ENCODE measurements at places on chromosomes 11 and 22.

DNA sequence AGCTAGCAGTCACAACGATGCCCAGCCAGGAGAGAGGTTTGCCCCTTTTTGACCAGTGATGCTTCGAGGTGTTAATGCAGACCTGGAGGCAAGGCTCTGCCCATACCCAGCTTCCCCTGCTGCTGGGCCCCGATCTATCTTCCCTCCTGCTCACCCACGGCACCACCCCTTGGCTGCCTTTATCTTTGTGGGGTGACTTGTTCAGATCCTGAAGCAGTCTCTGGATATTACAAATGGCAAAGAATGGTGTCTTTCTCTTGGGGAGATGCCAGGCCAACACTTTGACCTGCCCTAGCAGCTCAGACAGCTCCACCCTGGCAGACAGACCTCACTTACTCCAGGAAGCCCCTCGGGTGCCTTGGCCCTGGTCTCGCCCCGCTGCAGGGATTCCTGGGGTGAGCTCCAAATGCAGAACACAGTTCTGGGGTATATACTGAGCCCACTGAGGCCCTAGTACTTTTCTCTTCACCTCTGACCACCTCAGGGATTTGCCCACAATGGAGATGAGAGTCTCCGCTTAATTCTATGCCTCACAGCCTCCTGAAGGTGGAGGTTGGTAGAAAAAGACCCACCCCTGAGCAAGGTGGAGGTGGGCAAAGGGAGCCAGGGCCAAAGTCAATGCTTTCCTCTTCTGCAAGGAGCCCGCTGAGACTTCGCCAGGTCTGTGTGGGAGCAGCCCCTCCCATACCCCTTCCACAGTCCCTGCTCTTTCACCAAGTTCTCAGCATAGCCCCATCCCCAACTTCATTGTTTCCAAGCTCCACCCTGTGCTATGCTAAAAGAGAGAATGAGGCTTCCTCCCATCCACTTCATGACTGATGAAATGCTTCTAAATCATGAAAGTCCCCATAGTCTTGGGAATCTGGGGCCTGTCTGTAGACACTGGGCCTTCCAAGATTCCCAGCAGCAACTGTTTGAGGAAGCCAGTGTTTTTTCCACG, 11.1 kb upstream of the ST3GAL4 start:
- H3K36me3 ChIP-seq: peaks cover 69% of the 10 kb centered on the region
- no peak for DNase-seq
- H3K4me3 ChIP-seq: no peak overlapping the region
- no peak overlapping the region for H3K27ac ChIP-seq
- H3K27me3 ChIP-seq: no peaks in the 10 kb centered on the region
- H3K4me1 ChIP-seq: no peaks in the 10 kb centered on the region

DNA sequence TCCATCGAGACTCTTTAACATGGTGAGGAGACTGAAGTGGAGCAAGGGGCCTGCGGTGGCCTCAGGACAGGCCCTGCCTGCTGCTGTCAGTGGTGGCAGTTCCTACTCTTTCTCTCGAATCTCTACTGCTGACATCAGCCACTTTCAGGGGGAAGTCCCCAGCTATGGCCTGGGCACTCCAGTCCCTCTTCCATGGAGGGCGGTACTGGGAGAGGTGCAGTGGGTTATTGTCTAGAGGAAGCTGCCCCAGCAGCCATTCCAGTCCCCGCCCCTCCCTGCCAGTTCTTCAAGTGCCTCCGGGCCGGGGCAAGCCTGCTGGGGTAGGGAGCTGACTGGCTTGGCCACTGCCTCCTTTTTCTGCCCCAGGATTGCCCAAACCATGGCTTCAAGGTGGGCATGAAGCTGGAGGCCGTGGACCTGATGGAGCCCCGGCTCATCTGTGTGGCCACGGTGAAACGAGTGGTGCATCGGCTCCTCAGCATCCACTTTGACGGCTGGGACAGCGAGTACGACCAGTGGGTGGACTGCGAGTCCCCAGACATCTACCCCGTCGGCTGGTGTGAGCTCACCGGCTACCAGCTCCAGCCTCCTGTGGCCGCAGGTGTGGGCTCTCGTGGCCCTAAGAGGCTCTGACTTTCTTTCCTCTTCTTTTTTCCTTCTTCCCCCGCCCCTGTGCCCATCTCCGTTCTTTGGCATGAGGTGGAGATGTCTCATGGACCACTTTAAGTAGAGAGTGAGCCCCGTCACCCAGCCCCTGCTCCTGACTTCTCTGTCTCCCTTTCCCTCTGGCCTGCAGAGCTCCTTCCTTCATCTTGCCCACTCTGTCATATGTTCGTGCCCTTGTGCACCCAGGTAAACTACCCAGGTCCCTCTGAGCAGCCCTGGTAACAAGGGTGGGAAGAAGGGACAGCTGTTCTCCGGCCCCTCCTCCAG, 13.7 kb downstream of the CHADL start:
- H3K27ac ChIP-seq: no peak overlapping the region
- no peaks in the 10 kb centered on the region for H3K36me3 ChIP-seq
- H3K27me3 ChIP-seq: no peaks in the 10 kb centered on the region
- no peak for DNase-seq
- H3K4me3 ChIP-seq: no peak overlapping the region
- H3K4me1 ChIP-seq: no peaks in the 10 kb centered on the region

- no peak overlapping the region for H3K27ac ChIP-seq
- H3K36me3 ChIP-seq: no peaks in the 10 kb centered on the region
- H3K4me3 ChIP-seq: no peak overlapping the region
Measured at GRCh38 chr11:67654225-67654624, 3.7 kb upstream of the ACY3 start.

- no peak overlapping the region for H3K4me3 ChIP-seq
- no peaks in the 10 kb centered on the region for H3K36me3 ChIP-seq
- H3K27ac ChIP-seq: no peak overlapping the region
- H3K27me3 ChIP-seq: no peaks in the 10 kb centered on the region
Measured at GRCh38 chr11:5247472-5248192, 2.0 kb downstream of the HBG1 start.

- no peaks in the 10 kb centered on the region for H3K27me3 ChIP-seq
- H3K4me3 ChIP-seq: no peak overlapping the region
- H3K27ac ChIP-seq: no peak overlapping the region
- DNase-seq: no peak
- no peaks in the 10 kb centered on the region for H3K36me3 ChIP-seq
Measured at GRCh38 chr22:48071828-48072227, 1309.4 kb downstream of the TBC1D22A start.

GRCh38 chr11:31974366-31975136, 116.3 kb upstream of the RCN1 start:
- H3K4me3 ChIP-seq: no peak overlapping the region
- no peaks in the 10 kb centered on the region for H3K36me3 ChIP-seq
- H3K27ac ChIP-seq: no peak overlapping the region

- H3K4me3 ChIP-seq: no peak overlapping the region
- no peak for DNase-seq
- H3K36me3 ChIP-seq: no peaks in the 10 kb centered on the region
- H3K27ac ChIP-seq: no peak overlapping the region
Measured at GRCh38 chr11:67680696-67681470, 6.5 kb upstream of the ALDH3B2 start.

DNA sequence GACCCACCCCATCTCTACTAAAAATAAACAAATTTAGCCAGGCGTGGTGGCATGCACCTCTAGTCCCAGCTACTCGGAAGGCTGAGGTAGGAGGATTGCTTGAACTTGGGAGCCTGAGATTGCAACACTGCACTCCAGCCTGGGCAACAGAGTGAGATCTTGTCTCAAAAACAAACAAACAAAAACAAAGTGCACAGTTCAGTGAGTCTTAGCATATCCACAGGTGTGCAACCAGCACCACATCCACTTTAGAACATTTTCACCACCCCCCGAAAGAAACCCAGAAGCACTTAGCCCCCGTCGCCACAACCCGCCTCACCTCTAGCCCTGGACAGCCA, 27.4 kb downstream of the MB start:
- H3K4me3 ChIP-seq: no peak overlapping the region
- H3K4me1 ChIP-seq: no peaks in the 10 kb centered on the region
- DNase-seq: no peak
- no peak overlapping the region for H3K27ac ChIP-seq
- no peaks in the 10 kb centered on the region for H3K36me3 ChIP-seq

GRCh38 chr11:45264839-45265515, 21.2 kb downstream of the SYT13 start:
- no peak overlapping the region for H3K27ac ChIP-seq
- no peaks in the 10 kb centered on the region for H3K4me1 ChIP-seq
- H3K27me3 ChIP-seq: no peaks in the 10 kb centered on the region
- no peaks in the 10 kb centered on the region for H3K36me3 ChIP-seq
- no peak overlapping the region for H3K4me3 ChIP-seq

- H3K27ac ChIP-seq: no peak overlapping the region
- no peaks in the 10 kb centered on the region for H3K4me1 ChIP-seq
- DNase-seq: no peak
Measured at GRCh38 chr11:10659339-10660216, 34.0 kb downstream of the IRAG1 start.

DNA sequence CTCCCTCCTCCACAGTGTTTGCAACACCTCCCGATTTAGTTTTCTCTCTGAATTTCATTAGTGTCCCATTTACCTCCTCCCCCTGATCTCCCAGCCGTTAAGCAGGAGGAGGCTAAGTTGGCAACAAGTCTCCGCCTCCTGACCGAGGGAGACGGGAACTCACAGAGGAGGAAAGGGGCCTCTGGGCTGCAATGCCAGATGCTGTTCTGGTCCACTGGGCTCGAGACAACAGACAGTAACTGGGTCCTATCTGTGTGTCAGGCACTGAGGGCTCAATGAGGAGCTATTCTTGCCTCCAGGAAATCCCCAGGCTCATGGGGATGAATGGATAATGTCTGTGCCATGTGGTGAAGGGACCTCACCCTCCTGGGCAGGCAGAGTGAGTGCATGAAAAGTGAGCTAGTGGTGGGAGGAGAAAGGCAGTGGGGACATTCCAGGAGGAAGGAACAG, 228.1 kb downstream of the TENM4 start:
- no peaks in the 10 kb centered on the region for H3K36me3 ChIP-seq
- no peak overlapping the region for H3K4me3 ChIP-seq
- DNase-seq: no peak
- H3K27me3 ChIP-seq: peaks cover 3% of the 10 kb centered on the region
- no peaks in the 10 kb centered on the region for H3K4me1 ChIP-seq
- no peak overlapping the region for H3K27ac ChIP-seq

GRCh38 chr11:95338430-95338991, 107.5 kb upstream of the SESN3 start:
- no peak overlapping the region for H3K4me3 ChIP-seq
- no peak for DNase-seq
- H3K27ac ChIP-seq: no peak overlapping the region
- no peaks in the 10 kb centered on the region for H3K36me3 ChIP-seq

DNA sequence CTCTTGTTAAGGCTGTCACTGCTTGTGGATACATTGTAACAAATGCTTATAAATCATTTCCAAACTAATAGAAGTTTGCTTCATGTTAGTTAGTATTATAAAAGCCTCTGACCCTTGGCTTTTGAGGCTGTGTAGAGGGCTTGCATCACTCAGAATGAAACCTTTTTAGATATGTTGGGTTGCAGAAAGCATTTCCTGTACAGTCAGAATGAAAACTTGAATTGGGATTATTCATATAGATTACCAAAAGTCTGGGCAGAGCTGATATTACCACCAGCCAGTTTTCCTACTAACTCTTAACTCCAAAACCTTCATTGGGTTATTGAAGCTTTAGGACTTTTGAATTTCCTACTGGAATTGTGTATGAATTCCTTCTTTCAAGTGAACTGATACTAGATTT, 12.0 kb downstream of the KMT2A start:
- no peak for DNase-seq
- H3K27me3 ChIP-seq: no peaks in the 10 kb centered on the region
- H3K4me1 ChIP-seq: peaks cover 42% of the 10 kb centered on the region
- H3K27ac ChIP-seq: peak overlapping the region; percentile 14

DNA sequence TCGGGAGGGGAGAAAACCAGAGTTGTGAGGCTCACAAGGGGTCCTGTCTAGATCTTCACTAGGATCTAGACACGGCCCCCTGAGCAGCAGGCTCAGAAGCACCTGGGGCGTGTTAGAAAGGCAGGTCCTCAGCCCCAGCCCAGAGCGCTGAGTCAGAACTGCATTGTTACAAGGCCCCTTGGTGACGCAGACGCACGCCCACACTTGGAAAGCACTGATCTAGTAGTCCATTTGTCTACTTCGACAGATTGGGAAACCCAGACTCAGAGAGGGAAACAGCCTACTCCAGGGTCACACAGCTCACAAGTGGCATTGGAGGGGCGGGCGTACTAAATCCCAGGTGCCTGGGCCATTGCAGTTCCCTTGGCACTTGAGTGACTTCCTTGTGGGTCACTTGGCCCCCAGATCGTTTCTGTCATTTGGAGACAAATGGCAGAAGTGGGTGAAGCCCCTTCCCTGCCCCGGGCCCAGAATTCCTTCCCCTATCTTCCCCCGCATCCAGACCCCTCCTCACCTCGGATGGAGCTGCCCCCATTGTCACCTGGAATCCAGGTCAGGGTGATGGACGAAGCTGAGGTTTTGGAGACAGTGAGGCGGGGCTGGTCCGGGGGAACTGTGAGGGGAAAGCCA, 110.8 kb downstream of the CEP164 start:
- H3K27me3 ChIP-seq: no peaks in the 10 kb centered on the region
- no peaks in the 10 kb centered on the region for H3K36me3 ChIP-seq
- no peak overlapping the region for H3K4me3 ChIP-seq

- H3K4me1 ChIP-seq: no peaks in the 10 kb centered on the region
- H3K27me3 ChIP-seq: no peaks in the 10 kb centered on the region
- no peak for DNase-seq
- no peaks in the 10 kb centered on the region for H3K36me3 ChIP-seq
Measured at GRCh38 chr11:5581014-5581413, 337 bp downstream of the OR52B6 start.

DNA sequence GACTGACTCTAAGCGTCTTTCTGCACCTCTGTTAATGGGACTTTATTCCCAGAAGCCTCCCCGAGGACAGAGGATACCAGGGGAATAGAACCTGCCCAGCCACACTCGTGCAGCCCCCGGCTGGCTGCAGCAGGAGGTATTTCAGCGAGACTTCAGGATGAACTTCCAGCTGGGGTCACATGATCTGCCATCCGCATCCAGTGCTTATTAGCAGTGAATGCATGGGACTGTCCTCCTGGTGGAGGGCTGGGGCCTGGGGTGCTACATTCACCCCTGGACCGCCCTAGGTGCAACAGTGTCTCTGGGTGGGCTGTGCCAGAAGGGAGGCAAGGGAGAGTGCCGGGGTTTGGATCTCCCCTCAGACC, 1.6 kb downstream of the DUSP8 start:
- peak overlapping the region; percentile 61 for H3K4me3 ChIP-seq
- H3K27ac ChIP-seq: peak overlapping the region; percentile 87
- no peaks in the 10 kb centered on the region for H3K27me3 ChIP-seq

GRCh38 chr22:50447576-50448551, 27.0 kb downstream of the SBF1 start:
- H3K4me1 ChIP-seq: peaks cover 9% of the 10 kb centered on the region
- H3K36me3 ChIP-seq: peaks cover 4% of the 10 kb centered on the region

GRCh38 chr11:60769811-60770210, 13.1 kb downstream of the MS4A15 start:
- H3K4me3 ChIP-seq: no peak overlapping the region
- H3K4me1 ChIP-seq: no peaks in the 10 kb centered on the region
- DNase-seq: no peak
- H3K27ac ChIP-seq: no peak overlapping the region
- H3K27me3 ChIP-seq: no peaks in the 10 kb centered on the region

GRCh38 chr11:78857688-78858087, 283.0 kb upstream of the NARS2 start:
- no peak for DNase-seq
- no peak overlapping the region for H3K27ac ChIP-seq
- no peaks in the 10 kb centered on the region for H3K4me1 ChIP-seq
- H3K27me3 ChIP-seq: no peaks in the 10 kb centered on the region

Measured in naive thymus-derived CD4-positive, alpha-beta T cell (primary cell).